ENCODE measurements at places on chromosomes 7 and 10.

DNA sequence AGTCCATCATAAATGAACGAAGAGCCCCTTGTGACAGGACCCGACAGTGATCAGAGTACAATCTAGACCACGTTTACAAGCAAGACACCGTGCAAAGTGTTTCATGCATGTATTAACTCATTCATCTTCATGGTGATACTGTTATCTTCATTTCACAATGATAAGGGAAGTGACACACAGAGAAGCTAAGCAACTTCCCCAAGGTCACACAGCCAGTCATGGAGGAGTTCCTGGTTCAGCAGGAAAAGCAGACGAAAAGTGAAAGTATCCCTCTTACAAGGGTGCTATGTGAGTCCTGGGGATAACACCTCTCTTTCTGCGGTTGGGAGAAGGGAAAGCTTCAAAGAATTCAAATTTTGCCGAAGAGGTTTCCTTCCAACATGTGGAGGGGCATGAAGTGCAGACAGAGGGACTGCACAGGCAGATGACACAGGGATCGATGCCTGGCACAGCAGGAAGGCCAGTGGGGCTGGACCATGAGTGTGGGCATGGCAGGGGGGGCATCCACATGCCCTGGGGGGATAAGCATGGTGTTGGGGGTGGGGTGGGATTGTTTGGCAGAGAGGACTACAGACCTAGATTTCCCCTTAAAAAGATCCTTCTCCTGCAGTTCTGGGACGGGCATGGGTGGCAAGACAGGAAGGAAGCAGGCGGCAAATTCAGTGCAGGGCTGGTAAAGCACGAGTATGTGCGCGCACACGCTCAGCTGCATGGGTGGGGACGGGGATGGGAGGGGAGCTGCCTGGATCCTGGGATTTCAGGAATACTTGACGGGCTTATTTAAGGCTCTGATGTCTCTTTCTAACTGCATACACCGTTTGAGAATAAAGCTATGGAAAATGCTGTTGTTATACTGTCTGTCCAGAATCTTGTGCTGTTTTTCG lies 33.5 kb upstream of the DDC start:
- DNase-seq = no peak

DNA sequence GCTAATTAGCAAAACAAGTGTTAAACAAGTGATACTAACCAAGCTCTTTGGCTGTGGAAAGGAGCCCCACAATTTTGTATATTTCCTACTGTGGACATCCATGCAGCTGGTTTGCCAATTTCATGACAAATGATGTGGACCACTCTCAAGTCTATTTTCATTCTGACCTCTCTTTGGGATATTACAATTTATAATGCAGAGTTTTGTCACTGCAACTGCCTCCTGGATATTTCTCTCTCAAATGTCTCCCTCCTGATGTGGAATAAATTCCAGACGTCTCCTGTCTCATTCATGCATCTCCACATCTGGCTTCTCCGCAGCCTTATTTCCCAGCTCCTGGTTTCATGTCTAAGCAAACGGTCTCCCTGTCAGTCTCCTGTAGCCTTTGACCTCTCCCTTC lies 80.6 kb upstream of the RHEB start:
- DNase-seq = no peak

GRCh38 chr7:82319674-82320118 lies 123.9 kb downstream of the CACNA2D1 start:
- DNase-seq = no peak

DNA sequence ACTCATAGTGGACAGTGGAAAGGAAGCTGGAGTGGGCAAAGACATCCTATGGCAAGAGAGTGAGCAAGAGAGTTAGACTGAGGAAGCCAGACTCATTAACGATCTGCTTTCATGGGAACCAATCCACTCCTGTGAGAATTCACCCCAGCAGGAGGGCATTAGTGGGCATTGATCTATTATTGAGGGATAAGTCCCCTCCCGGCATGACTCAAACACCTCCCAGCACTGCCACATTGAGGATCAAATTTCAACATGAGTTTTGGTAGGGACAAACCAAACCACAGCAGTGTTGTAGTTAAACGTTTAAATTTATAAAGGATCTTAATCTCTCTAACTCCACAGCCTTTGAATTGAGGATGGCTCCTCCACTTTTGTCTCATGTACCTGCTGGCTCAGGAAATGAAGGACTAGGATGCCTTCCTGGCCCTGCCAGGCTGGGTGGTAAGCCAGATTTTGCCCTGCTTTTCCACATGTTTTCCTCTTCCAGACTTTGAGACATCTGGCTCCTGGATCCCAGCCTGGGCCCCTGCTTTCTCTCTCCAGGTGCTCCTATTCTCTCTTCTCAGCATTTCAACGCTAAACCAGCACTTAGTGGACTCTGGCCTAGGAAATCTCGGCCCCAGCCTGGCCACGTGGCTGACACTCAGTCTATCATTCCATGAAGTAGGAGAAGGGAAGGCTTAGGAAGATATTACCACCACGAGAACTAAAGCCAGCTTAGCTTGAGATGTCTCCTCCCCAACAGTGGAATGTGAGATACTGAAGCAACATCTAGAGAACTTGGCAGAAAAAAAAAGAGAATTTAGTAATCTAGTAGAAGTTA lies 96.5 kb upstream of the PIP4K2A start:
- no peak for DNase-seq

DNA sequence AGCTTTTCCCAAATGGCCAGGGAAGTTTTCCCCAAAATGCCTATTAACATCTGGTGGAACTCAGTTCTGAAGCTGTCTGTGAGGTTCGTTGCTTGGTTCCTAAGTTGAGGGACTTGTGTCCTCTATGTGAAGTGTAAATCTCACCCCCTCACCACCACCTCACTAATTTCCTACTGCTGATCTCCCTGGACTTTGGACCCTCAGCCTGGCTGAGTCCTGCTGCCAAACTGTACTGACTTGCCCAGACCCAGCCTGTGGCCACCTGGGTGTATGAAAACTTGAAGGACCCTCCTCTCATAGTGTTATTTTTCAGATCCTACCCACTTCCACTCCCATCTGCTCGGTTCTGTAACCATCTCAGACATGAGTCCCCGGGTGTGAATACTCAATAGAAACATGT lies 94.9 kb downstream of the MET start:
- DNase-seq = no peak

- DNase-seq = no peak
Observed at GRCh38 chr10:122141821-122142640, 129.1 kb upstream of the BTBD16 start.

GRCh38 chr10:105356626-105357025 lies 715.5 kb downstream of the SORCS3 start:
- DNase-seq = no peak

DNA sequence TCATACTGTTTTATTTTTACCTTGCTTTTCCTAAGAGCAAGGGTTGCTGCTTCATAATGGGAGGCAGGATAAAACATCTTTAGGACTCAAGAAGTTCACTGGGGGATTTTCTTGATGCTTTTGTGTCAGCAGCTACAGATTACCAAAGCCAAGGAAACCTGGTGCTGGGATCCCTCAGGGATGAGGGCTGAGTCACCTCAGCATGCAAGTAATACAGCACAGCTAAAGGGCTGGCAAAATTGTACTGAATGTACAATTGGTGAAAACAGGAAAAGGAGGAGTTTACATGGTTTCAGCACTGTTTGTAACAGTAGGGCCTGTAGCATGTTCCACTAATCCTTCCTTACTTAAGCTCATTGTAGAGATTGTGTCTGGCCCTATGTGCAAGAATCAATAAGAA lies 1056.8 kb downstream of the SORCS1 start:
- DNase-seq = no peak

DNA sequence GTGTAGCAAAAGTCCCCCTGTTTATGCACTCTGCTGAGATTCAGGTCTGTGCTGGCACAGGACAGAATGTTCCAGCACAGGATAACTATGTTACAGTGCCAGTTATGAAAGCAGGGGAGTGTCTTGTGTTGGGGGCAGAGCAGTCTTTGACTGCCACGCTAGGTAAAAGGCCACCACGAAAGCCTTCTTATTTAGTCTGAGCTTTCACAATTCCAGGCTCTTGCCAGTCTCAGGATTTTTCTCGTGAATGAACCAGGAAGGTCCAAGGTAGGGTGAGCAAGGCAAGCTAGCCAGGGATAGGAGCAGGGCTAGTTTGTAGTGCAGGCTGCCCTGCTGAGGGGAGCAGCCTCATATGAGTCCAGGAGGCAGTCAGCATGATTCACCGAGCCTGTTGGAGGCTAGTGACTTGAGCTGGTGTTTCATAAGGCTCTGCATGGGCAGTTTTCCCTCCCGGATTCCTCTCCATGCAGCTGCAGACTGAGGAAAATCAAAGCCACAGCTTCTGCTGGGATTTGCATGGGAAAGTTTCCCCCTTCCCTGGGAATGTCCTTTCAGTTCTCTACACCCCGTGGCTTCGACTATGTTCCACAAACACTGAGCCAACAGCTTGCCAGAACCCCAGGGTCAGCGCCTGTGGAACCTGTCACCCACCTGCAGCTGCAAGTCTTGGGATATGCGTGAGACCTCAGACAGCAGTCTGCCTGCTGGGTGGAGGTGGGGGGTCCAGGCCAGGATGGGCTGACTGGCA lies 112.3 kb downstream of the JCAD start:
- DNase-seq = no peak

GRCh38 chr10:12670004-12670403 lies 320.7 kb downstream of the CAMK1D start:
- no peak for DNase-seq

DNA sequence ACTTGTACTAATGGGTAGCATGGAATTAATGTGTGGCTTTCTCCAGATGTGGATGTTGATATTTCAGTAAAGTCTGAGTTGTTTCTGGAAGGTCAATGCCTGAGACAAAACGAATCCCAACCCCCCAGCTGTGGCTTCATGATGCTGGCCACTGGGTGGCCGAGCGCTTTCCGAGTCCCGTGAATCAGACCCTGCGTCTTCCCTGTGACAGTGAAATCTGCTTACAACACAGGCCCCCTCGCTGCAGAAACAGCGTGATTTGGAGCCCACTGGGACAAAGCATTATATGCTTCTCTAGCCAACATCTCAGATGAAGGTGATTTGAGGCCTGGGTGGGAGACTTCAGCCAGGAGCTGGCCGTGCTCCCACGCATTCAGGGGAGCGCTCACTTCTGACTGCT lies 124.7 kb downstream of the WDR37 start:
- no peak for DNase-seq

DNA sequence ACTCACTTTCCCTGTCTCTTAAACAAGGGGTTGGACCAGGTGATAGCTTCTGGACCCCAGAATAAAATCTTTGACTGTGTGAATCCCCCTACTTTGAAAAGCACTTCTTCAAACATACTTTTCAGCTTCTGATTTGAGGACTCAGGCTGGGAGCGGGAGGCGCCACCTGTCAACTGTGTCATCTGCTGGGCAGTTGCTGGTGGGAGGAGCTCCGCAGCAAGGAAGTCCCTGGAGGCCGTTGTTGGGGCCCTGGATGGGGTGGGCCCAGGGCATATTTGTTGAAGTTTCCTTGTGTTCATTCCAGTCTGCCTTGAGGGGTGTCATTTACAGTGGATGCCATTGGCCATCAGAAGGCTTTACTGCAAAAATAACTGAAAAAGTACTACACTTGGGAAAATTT lies 197.7 kb downstream of the CCDC3 start:
- no peak for DNase-seq

- no peak for DNase-seq
Observed at GRCh38 chr7:87300756-87301155, 44.7 kb upstream of the CROT start.

- DNase-seq = no peak
Observed at GRCh38 chr7:36203071-36203790, 50.2 kb downstream of the EEPD1 start.

Data from stimulated activated CD8-positive, alpha-beta memory T cell treated with anti-CD3 and anti-CD28 coated beads, Interleukin-2, amount 100 ng/mL, for 1 hour (primary cell).